Motor neuron (in vitro differentiated cells): ENCODE measurements at places on chromosomes 7 and 10. TPM values are rescaled to one million over a fixed set of nuclear protein-coding genes. Genes with fewer than 3 reads are reported as not detected.

The ANKRD22 gene
- 0.35 TPM in 1 of 2 replicates, not detected in the other for total RNA-seq

The GIMAP7 gene
- 0.25 TPM in 1 of 2 replicates, not detected in the other for total RNA-seq

The TCAF2 gene
- total RNA-seq = 0.18 and 0.96 TPM in 2 replicates

The ABCB4 gene
- 2.1 and 2.7 TPM in 2 replicates for total RNA-seq

The AMZ1 gene
- 1.4 and 2.5 TPM in 2 replicates for total RNA-seq

The ALKBH4 gene
- 6.2 and 6.9 TPM in 2 replicates for total RNA-seq

The DOCK1 gene
- total RNA-seq = 57.1 and 63.5 TPM in 2 replicates

The SFMBT2 gene
- 9.5 and 11.6 TPM in 2 replicates for total RNA-seq

The CYP3A5 gene
- total RNA-seq = 20.2 and 29.2 TPM in 2 replicates

The ITPRID1 gene
- 0.06 TPM in 1 of 2 replicates, not detected in the other for total RNA-seq

The INA gene
- 181 and 192 TPM in 2 replicates for total RNA-seq

The CALHM2 gene
- total RNA-seq = 30.1 and 32.8 TPM in 2 replicates

The AP5Z1 gene
- 25.1 and 28.1 TPM in 2 replicates for total RNA-seq

The CASP2 gene
- 13.2 and 14.2 TPM in 2 replicates for total RNA-seq

The PTPRN2 gene
- 0.27 and 0.42 TPM in 2 replicates for total RNA-seq

The ADD3 gene
- total RNA-seq = 123 and 127 TPM in 2 replicates

The DMBT1 gene
- total RNA-seq = 0.76 and 0.81 TPM in 2 replicates

The CLDN3 gene
- not detected in 2 replicates for total RNA-seq

The ICA1 gene
- 16.4 and 17.8 TPM in 2 replicates for total RNA-seq

The PHKG1 gene
- 1.8 and 2.1 TPM in 2 replicates for total RNA-seq

The GATA3 gene
- total RNA-seq = 0.11 and 0.19 TPM in 2 replicates

The PLPP4 gene
- total RNA-seq = 5.4 and 11.4 TPM in 2 replicates

The ADRB1 gene
- total RNA-seq = 0.23 and 0.31 TPM in 2 replicates

The PALD1 gene
- 1.4 TPM in 2 replicates for total RNA-seq

The SVIL gene
- total RNA-seq = 10.6 and 19.5 TPM in 2 replicates

The CALHM3 gene
- 0.36 TPM in 1 of 2 replicates, not detected in the other for total RNA-seq

The FAM237B gene
- 0.19 and 0.31 TPM in 2 replicates for total RNA-seq

The CCDC146 gene
- total RNA-seq = 23.8 and 29.2 TPM in 2 replicates

The ANKRD61 gene
- 1.1 and 1.3 TPM in 2 replicates for total RNA-seq

The WEE2 gene
- 0.22 and 0.25 TPM in 2 replicates for total RNA-seq

The GNG11 gene
- total RNA-seq = 0.76 and 0.94 TPM in 2 replicates

The LIPM gene
- 0.37 TPM in 1 of 2 replicates, not detected in the other for total RNA-seq

The RHOBTB1 gene
- 23.2 and 26.5 TPM in 2 replicates for total RNA-seq

The HKDC1 gene
- total RNA-seq = 0.23 TPM in 1 of 2 replicates, not detected in the other

The RTKN2 gene
- 0.95 and 1.1 TPM in 2 replicates for total RNA-seq

The TAS2R5 gene
- total RNA-seq = 1.8 and 2.6 TPM in 2 replicates

The NKX2-3 gene
- 0.05 TPM in 1 of 2 replicates, not detected in the other for total RNA-seq

The VIPR2 gene
- total RNA-seq = 0.31 and 0.43 TPM in 2 replicates
